ENCODE measurements at places on chromosomes 5 and 9.

DNA sequence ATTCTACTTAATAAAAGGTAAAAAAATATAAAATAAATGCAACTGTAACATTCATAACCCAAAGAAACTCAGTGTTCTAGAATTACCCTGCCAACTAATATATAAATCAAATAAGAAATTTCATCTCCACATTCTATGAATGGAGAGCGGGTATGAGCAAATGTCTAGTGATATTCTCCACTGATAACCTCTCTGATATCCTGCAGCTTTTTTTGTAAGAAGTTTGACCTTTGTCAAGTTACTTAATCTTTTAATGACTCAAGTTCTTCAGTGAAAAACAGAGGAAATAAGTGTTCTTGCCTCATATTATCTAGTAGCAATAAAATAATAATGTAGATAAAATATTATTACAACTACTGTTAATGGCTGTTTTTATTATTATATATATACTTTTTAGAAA is 1275.6 kb upstream of the CDH9 start:
- no peak for DNase-seq

GRCh38 chr9:90966031-90966290 is 164.3 kb downstream of the SYK start:
- no peak for DNase-seq

DNA sequence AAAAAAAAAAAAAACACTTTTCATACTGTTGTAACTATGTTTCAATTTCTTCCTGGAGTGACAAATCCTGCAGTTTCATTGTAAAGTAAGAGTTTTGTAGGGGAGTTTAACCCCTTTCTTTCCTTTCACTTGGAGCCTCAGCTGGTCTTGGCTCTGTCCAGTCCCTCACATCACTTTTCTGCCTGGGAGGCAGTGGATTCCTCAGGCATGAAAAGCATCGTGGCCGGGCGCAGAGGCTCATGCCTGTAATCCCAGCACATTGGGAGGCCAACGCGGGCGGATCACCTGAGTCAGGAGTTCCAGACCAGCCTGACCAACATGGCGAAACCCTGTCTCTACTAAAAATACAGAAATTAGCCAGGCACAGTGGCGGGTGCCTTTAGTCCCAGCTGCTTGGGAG is 45.6 kb upstream of the MYO10 start:
- no peak for DNase-seq

DNA sequence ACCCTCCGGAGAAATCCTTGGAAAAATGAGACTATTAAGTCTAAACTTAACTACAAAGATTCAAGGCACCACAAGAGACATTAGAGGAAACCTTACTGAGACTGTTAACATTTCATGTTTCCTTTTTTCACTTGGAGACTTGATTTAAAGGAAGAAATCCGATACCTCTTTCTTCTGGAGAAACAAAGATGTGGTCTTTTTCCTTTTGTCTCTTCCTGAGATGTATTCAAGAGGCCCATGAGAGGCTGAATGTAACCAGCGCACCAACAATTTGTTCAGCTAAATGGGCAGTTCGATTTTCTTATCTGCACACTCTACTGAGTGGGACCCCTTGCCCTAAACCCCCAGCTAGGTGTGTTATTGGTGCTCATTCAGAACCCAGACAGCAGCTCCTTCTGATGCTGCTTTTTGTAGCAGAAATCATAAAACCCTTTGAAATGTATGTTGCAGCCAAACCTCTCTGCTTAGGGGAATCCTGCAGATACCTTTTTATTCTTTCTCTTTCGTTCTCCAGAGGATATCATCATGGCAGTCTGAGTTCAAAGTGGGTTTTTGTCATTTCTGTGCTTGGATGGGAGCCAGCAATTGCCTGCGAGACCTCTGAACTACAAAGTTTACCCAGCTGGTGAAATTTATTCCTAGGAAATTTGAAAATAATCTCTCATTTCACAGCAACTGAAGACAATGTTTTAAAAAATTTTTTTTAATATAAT is 41.9 kb upstream of the ACTBL2 start:
- no peak for DNase-seq

GRCh38 chr9:85743275-85744128 is 1.7 kb upstream of the AGTPBP1 start:
- DNase-seq = peak; percentile 93

- DNase-seq = no peak
Measured at GRCh38 chr9:96020792-96021550, 145.5 kb downstream of the ERCC6L2 start.

DNA sequence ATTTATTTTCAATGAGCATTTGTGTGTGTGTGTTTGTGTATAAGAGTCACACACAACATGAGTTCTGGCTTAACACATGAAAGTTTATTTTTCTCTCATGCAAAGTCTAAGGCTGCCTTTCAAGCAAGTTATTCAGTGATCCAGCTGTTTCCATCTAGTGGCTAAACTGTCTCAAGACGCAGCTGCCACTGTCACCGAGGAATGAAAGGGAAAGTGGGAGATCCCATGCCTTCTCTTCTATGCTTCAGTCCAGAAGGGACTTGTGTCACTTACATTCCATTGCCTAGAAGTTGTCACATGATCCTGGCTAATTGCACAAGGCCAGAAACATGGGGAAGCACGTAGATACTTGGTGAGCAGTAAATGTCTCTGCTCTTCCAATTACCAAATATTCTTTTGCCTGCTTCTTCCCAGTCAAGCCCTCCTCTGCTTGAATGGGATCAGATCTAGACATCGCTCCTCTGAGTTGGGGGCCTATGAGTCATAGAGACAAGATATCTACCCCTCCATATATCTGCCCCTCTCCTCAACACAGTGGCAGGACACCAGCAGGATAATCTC is 30.4 kb upstream of the SLIT3 start:
- no peak for DNase-seq

DNA sequence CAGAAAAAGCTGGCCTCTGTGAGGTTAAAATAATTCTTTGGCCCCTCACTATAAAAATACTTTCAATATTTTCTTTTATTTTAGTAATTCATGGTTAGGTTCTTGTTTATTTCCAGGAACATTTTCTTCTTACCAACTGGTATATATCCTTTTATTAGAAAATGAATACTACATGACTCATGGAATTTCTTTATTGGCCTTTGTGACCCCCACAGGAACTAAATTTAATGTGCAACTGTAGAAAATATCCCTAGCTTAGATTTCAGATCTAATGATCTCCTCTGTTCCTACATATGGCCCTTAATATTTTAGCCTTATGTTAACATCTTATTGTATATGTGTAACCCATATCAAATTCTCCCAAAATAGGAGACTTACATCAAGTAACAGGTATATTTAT is 429.9 kb downstream of the NR2F1-AS1 start:
- no peak for DNase-seq

DNA sequence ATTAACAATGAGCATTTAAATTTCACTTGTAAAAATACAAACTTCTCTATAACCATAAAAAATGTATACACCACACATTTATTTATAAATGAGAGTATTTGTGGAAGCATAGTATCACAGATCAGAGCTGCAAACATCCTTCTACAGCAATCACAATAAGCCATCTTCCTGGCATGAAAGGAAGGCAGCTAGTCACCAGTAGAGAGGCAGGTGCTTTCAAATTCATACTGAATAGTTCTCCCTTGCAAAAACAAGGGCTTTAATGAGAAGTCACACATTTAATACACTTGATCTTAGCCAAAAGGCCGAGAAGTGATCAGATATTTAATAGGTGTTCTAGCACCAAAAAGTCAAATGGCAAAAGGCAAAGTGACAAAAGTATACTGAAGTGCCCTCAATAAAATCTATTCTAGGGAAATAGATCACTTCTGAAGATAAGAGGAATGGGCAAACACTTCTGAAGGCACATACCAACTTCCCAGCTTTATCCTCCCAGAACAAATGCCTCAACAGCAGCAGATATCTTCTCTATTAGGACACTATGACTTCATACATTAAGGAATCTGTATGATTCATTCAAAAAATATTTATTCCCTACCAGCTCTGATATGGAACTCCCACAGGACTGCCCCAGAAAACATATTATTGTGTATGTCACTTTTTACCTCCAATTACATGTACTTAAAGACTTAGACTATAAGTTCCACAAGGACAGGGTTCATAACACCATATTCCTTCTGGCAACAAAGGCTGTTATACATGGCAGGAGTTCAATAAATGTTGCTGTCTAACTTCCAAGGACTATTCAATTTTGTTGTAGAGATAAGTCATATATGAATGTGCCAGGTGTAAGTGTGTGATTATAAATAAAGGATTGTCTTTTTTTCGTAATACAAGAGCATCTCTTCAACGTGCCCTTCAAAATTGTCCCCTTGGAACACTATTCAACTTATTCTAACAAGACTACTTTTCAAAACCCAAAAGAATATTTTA is 31.7 kb downstream of the MAPKAP1 start:
- no peak for DNase-seq

GRCh38 chr9:129240581-129241211 is 62.6 kb upstream of the IER5L start:
- DNase-seq = no peak

GRCh38 chr9:95517559-95518425 is 1.0 kb upstream of the PTCH1 start:
- DNase-seq = no peak

DNA sequence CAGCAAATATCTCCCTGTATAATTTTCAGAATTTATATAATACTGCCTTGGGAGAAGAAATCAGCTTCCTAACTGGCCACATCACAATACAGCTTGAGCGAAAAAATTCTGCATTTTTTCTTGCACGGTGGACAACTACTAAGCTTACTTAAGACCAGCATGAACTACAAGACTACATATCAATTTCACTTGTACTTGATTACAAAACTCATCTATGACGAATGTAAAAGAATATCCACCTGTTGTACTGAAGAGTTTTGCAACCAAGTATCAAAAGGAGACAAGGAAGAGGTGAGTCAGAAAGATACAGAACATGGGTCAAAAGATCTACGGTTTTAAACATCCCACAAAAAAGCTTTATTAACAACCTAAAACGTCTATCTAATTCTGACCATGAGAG is 279.4 kb downstream of the BNC2 start:
- DNase-seq = no peak

GRCh38 chr5:141864371-141865370 is 13.5 kb downstream of the PCDH1 start:
- DNase-seq = no peak

GRCh38 chr5:140341591-140341990 is 4.8 kb downstream of the HBEGF start:
- no peak for DNase-seq

- no peak for DNase-seq
Measured at GRCh38 chr5:131218392-131218791, 45.5 kb upstream of the CDC42SE2 start.

DNA sequence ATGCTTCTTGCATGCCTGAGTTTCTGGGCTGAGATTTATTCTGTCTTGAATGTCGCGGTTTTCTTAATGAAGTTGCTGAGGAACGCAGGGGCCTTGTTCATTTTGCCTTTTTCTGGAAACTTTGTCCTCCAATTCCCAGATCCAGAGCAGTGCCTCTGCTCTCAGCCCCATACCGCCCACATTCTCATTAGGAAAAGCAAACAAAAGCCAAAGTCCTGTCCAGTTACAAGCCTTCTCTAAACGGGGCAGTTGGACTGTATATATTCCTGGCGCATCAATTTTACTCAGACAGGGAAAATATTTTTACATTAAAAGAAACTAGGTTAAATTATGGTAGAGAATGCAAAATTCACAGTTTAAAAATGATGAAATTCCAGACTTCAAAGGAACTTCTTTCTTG is 1.2 kb upstream of the PSAT1 start:
- no peak for DNase-seq

DNA sequence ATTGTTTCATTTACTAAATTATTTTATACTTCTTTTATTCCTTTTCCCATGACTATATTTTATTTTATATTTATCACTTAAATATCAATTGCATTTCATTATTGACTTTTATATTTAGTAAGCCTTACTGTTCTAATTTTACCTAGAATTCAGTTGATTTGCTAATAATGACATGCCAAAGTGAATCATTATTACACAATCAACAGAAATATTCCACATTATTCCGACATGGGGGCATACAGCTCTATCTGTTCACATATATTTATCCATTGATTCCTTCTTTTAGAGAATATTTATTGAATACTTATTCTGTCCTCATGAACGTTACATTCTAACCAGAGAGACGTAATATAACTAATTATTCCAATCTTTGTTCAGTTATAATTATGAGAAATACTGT is 221.8 kb downstream of the DOCK8 start:
- DNase-seq = no peak

- peak; percentile 39 for DNase-seq
Measured at GRCh38 chr5:115599502-115599901, 2.8 kb downstream of the TICAM2 start.

DNA sequence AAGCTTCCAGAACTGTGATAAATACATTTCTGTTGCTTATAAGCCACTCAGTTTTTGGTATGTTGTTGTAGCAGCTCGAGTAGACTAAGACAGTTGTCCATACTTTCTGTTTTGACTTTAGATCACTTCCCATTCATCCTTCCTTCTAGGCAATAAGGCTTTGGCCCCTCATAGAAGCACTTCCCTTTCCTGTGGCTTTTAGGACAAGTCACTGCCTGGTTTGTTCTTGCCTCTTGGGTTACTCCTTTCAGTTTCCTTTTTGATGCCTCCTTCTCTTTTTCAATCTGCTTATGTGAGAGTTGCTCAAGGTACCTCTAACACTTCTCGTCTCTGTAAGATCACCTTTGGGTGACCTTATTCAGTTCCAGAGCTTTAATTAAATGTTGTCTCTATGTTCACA is 72.4 kb upstream of the NTRK2 start:
- DNase-seq = peak; percentile 98

GRCh38 chr5:14267991-14268708 is 125.0 kb downstream of the TRIO start:
- no peak for DNase-seq

- no peak for DNase-seq
Measured at GRCh38 chr5:177437623-177438022, 9.0 kb upstream of the PRR7 start.

DNA sequence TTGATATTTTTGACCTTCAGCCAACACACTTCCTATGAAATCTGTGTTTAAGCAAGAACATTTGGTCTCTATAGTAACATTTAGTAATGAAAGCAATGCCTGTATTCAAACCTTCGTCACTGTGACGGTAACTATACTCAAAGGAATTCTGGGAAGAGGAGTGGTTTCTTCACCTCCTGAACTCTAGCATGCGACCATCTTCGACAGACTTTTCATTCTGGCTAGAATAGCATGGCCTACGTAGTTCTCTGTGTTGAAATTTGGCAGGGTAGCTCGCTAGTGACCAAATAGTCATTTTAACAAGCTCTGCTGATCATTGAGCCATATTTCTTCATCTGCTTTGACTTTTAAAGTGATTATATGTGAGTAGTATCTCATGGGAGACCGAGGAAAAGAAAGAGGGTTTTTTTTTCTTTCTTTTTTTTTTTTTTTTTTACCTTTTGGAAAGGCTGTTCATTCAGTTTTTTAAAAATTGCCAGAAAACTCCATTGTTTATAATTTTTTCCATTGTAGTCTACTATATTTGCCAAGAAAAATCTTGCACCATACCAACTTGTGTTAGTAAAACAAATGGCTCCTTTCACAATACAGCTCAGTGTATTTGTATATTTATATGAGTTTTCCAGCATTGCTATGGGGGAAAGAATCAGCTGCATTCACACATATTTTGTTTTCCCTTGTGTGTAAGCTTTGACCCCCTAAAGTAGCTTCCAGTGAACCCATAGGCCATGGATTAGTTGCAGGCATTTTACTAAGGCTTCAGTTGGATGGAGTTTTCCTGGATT is 166.8 kb downstream of the NNT start:
- DNase-seq = no peak

- peak; percentile 73 for DNase-seq
Measured at GRCh38 chr5:17411436-17412402, 86.3 kb upstream of the TAF11L2 start.

Data from MV-4-11 (cell line).